Stimulated activated CD4-positive, alpha-beta T cell treated with anti-CD3 and anti-CD28 coated beads, Interleukin-4, amount 100 ng/mL, for 48 hours (primary cell): ENCODE measurements at places on chromosomes 1 and 21.

DNA sequence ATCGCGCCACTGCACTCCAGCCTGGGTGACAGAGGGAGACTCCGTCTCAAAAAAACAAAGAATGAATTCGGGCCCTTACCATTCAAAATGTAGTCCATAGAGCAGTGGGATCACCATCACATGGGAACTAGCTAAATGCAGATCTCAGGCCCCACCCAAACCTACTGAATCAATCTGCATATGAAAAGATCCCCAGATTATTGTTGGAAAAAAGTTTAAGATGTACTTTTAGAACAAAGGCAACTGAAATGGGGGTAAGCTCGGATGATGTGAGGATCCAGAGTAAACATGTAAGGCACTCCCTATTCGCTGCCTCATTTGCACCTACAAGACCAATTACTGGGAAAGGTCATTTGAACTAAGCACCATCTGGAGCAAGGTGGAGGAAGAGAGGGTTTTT is 803 bp upstream of the FLAD1 start:
- no peak for DNase-seq

DNA sequence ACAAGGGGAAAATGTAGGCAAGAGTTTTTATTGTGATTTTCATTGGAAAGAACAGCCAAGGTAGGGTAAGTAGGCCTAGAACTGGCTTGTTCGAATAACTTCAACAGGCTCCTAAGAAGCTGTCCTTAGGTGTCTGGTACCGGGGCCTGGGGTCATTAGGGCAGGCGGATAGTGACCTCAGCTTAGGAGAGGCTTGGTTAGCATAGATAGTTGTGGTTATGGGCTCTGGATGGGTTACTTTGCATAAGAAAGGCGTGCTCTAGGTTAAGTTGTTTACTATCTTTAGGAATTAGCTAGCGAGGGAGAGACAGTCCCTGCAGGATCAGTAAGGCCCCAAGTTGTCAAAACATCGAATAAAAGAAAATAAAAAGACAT is 20.7 kb upstream of the HPCAL4 start:
- DNase-seq = no peak

- no peak for DNase-seq
These were observed 152.9 kb downstream of the BARHL2 start for GRCh38 chr1:90564164-90564563.

DNA sequence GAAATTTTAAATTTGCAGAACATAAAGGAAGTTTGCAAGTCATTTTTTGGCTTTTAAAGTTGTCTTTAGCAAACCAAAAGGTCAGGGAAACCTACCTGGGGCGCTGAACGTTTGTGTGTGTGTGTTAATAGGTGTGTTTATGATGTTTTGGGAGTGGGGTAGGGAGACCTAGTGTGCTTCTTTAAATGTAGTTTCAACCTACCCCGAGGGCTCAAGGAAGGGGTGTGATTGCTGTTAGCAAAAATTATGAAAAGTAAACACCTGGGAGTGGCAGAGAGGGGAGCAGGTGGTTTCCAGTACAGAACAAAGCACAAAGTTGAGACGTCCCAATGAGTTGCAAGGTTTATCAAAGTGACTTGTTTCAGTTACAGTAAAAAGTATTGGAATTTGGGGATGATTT is 58.7 kb upstream of the WDR26 start:
- DNase-seq = no peak

DNA sequence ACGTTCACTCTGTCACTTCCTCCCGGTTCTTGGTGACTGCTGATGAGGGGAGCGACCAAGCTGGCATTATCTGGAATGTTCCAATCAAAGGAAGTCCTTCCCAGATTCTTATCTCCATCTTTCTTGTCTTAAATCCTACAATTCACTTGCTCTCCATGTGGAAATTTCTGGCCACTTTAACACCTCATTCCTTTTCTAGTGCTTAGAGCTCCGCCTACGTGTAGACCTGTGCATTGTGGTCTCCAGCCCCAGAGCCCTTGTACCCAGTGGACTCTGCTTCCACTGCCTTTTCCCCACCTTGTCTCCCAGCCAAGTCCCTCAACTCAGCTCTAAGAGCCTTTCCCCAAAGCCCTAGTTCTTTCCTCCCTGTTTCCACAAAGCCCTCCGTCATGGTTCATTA is 12.2 kb upstream of the KLHDC7A start:
- no peak for DNase-seq

DNA sequence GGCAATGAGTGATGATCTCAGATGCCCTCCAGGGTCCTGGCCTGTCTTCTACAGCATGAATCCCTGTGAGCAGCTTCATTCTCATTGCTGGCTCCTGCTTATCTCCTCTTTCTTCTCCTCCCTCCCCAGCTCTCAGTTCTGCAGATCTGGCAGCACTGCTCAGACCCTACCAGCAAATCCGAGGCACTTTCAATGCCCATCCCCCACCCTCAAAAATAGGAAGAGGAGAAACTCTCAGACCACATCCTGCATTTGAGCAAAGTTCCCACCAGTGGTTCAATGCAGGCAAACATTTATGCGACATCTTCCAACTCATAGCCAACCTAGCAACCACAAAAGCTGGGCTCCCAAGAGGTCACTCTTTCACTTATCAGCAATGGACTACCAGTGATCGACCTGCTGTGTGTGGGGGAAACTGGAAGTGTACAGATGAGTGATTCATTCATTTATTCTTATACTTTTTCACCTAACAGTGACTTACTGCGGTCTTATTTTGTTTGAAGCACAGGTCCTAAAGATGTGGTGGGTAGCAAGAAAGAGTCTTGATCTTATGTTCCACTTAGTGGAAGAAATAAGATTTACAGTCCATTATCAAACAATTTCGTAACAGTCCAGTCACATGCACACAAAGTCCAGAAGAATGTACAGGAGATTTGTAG is 5.8 kb upstream of the CHI3L2 start:
- DNase-seq = no peak

DNA sequence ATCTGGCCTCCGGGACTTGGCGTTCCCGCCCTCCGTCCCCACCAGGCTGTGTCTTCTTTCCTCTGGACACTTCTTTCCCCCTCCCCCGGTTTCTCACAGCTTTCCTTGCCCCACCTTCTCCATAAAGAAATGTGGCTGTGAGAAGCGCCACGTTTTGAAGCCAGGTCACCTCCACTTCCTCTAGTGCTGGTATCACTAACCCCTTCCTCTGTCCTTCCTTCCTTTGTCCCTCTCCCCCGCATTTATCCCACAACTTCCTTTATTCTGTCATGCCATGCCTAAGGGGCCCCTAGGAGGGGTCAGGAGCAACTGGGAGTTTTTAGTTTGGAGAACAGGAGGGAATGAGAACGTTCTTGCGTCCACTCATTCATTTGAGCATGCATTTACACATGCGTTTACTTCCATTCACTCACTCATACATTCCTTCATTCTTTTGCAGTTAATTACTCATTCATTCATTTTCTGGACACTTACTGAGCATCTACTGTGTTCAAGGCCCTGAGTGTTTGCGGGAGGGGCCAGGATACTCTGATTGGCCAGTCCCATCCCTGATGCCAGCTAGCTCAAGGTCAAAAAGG is 5.0 kb upstream of the ACOT11 start:
- DNase-seq = no peak

DNA sequence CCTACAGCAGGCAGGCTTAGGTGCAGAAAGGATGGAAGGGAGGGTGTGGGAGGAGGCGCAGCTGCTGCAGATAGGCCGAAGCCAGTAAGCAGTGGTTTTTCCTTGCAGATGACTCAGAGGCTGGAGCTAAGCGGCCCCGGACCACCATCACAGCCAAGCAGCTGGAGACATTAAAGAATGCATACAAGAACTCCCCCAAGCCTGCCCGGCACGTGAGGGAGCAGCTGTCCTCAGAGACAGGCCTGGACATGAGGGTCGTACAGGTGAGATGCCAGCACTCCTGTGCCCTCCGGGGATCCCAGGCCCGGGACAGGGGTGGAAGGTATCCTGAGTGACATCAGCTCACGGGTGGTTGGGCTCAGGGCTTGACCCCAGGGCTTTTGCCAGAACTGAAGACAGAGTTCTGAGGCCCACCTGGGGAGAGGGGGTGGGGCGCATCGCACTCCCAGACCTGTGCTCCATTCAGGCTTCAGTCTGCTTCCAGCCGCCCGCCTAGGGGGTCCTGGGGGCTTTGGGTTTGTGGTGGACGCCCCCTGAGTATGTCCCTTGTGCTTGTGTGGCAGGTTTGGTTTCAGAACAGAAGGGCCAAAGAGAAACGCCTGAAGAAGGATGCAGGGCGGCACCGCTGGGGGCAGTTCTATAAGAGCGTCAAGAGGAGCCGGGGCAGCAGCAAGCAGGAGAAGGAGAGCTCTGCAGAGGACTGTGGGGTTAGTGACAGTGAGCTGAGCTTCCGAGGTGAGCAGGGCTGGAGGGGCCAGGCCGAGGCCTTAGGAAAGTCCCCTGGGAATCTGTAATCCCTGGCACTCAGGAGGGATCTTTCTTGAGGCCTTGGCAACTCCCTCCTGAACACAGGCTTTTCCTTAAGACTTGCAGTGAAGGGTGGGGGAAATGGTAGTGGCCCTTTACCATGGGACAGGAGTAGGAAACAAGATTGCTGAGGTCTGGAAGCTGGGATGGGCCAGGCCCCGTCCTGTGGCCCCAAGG is 41.5 kb downstream of the LHX4 start:
- no peak for DNase-seq

- DNase-seq = no peak
These were observed 4.5 kb downstream of the SRSF4 start for GRCh38 chr1:29177022-29177705.

DNA sequence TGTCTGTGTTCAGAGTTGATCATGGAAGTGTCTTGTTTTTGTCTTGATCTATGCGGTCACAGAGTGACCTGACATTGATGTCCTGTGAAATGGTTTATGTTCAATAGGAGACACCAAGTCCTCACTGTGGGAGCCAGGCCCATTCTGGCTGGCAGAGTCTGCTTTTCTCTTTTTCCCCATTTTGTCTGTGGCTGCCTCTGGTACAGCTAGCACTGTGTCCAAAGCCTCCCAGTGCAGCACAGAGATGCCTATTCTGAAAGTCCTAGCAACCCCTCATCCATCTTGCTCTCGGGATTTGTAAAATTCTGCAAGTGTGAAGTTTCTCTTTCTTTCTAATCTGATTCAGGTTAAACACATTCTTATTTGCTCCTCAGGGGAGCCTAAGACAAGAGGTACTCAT is 14.3 kb downstream of the TNN start:
- no peak for DNase-seq

DNA sequence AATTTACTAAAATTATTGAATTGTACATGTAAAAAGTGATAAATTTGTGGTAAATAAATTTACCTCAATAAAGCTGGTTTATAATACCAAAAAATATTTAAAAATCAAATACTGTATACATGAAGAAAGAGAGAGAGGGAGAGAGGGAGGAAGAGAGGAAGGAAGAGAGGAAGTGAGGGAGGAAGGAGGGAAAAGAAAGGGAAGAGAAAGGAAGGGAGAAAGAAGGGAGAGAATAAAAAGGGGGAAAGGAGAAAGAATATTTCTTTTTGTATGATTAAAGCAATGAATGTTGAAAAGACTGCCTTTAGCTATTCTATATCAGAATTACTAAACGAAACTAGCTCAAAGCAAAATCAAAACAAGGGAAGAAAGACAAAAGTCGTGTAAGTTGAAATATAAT is 150.0 kb downstream of the LRIG2 start:
- DNase-seq = no peak

GRCh38 chr21:17799414-17800164 is 19.6 kb downstream of the C21orf91 start:
- DNase-seq = no peak

DNA sequence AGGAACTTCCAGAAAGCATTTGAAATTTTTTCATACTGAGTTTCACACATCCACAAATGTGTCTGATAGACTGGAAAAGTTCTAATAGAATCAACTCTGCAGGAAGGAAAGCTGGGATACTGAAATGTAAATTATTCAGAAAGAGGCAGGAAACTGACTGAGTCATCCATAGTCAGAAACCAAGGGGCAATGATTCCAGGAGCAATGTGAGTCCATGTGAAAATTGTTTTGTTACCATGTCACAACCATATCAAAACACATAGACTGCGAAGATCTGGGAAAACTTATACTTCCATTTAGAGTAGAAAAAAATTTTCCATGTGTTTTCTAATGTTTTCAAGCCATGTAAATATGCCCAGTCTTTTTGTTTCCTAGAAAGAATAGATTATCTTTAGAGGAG is 142.3 kb upstream of the TMPRSS15 start:
- DNase-seq = no peak

DNA sequence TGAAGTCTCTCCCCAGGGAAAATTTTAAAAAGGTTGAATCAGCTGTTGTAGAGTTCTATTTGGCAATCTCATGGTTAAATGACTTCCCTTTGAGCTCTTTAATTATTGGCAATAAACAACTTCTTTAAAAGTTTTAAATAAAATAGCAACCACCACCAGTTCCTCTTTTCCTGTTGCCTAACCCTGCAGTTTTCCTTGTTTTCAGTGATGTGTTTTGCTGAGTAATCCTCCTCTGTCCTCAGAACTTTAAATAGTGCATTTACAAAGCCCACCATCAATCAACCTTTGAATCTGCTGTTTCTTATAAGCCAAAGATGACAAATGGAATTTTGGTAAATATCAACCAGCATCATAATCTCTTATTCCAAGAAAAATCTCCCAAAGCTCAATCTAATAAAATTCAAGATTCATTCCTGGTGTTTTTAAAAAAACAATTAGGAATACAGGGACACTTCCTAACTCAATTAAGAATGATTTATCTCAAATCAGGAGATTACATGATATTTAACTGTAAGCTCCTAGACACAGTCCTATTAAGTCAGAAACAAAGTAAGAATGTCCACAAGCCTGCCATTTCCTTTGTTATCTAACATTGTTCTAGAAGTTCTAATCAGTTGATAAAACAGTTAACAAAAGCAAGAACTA is 14.8 kb downstream of the AVPR1B start:
- DNase-seq = no peak

DNA sequence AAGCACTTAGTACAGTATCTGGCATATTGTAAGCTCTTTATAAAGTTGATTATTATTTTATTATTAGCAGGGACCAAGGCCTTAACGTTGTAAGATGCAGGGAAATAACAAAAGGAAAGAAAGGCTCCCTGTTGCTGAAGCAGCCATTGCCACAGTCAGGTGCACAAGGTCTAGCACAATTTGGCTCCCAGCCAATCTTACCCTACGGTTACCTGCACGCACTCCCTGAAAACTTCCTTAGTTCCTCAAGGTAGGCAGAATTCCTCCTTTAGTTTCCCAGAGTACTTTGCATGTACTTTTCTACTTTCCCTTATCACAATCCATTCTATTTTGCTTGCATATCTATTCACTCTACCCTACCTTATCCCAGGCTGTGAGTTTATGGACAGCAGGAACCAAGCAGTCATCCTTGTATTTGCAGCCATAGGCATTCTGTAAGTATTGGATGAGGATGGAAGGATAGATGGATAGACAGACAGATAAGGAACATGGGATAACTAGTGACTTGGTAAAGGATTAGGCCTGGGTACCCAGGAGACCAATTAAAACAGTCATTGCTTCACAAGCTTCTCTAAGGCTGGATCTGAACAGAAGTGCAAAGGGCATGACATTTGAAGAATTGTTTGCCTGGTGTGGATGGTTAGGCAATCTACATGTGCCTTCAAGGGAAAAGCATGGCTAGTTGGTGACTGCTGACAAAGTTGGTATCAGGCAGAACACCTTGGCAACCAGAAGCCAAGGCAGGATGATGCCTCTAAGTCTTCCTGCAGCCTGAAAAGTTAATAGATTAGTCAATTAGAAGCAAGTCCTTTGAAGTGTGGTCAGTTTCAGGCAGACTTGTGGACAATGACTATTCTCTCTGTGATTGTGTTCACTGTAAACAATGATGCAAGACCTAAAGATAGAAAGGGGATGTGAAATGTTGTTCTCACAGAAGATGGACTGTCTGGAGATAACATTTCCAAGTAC is 20.8 kb upstream of the JAK1 start:
- no peak for DNase-seq
